Dermis blood vessel endothelial cell (primary cell): ENCODE measurements at places on chromosomes 11 and 22. TPM values are rescaled to one million over a fixed set of nuclear protein-coding genes. Genes with fewer than 3 reads are reported as not detected.

Gene SCGB1C1
- not detected in 2 replicates for total RNA-seq

Gene LARGE2
- not detected in 2 replicates for total RNA-seq

Gene PPP6R3
- total RNA-seq, result 171 and 175 TPM in 2 replicates

Gene OR5AS1
- total RNA-seq, result not detected in 2 replicates

Gene CD81
- total RNA-seq, result 248 and 294 TPM in 2 replicates

Gene C11orf91
- total RNA-seq, result not detected in 2 replicates

Gene CCDC81
- total RNA-seq, result under 0.01 and 0.23 TPM in 2 replicates
